ENCODE measurements at places on chromosomes 2 and 18.

- DNase-seq = no peak
Measured at GRCh38 chr2:28833740-28834470, 23.3 kb downstream of the SPDYA start.

GRCh38 chr2:165837122-165837521, 43.1 kb upstream of the GALNT3 start:
- no peak for DNase-seq

DNA sequence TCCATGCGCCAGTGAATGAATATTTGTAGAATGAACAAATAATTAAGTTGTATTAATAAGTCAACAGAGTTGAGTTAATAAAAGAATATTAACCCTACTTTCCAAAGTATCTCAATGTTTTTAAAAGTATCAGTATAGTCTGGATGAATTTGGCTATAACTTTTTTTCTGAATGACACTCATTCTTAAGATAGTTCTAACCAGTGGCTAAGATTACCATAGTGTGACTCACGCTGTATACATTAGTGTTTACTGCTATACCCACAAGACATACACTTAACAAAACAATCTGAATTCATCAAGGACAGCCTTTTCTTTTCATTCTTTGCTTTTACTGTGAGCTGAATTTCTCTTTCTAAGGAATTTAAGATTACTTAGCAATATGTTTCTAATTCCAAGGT, 77.0 kb upstream of the PDE1A start:
- DNase-seq = no peak

DNA sequence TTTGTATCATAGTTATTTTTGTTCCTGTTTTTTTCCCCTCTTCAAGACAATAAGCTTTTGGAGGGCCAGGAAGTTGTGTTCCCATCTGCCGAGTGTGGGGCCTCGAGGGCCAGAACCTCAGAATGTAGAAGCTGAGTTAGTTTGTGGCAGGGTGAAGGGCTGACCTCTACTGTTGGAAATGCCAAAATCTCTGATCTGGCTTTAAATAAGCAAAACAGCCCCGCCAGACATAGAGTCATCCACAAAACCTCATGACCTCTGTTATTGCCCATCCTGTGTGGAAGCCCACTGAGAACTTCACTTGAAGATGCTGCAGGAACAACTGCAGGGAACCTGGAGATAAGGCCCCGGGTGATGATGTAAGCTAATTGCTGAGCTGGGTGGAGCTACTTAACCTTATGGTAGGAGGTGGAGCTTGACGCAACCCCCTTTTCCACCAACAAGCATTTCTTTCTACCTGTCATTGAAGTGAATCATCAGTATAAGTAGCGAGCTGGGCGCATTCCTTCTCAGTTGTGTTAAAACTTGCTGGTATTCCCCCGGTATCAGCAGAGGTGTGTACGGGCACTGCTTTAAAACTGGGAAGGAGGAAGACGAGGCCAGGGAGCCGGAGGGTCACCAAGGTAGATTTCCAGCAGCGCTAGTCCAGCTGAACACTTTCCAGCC, 177.2 kb downstream of the NEDD4L start:
- no peak for DNase-seq

- no peak for DNase-seq
Measured at GRCh38 chr18:70256184-70256583, 32.7 kb upstream of the SOCS6 start.

- no peak for DNase-seq
Measured at GRCh38 chr18:36464126-36464651, 166.7 kb downstream of the FHOD3 start.

- no peak for DNase-seq
Measured at GRCh38 chr2:126686841-126687485, 31.0 kb downstream of the GYPC start.

DNA sequence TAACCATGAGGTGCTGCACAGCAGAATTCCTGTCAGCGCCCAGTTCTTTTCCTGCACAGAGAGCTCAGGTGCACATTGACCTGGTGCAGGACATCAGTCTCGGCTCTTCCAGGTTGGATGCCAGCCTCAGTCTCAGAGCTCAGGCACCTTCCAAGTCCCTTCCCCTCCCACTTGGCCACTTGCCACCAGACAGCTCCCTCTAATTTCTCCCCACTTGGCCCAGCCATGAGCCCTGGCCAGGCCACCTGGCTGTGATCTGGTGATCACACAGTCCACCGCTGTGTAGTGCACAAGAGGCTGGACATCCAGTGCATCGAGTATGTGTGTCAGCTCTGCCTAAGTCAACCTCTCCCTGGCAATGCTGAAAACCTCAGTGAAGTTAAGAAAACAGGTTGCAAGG, 336.6 kb upstream of the MYT1L start:
- DNase-seq = no peak

GRCh38 chr2:118340103-118340502, 251.8 kb downstream of the INSIG2 start:
- DNase-seq = no peak

DNA sequence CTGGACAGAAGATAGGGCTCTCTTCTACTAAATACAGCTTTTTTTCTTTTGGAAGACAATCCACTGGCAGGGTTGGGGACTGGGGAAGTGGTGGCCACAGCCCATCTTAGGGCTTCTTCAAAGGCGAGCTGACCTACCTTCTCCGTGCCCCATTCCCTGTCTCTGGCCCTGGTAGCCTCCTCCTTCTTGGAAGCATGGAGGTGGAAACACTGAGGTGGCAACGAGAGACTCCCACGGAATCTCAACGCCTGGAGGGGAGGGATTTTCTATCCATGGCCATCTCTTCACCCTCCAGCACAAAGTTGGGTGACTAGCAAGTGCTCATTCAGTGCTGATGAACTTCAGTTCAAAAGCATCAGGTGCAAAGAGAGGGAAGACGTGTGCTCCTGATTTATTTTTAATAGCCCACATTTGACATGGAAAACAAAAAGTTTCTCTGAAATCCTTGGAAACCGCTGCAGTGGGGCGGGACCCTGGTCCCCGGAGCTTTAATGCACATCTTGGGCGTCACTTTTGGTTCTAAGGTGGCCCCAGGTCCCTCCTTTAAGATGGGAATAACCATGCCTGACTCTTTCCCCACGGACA, 633 bp upstream of the ARMC9 start:
- DNase-seq = no peak

- no peak for DNase-seq
Measured at GRCh38 chr2:1049691-1050090, 99.0 kb downstream of the SNTG2 start.

GRCh38 chr18:12442946-12443345, 35.2 kb downstream of the PRELID3A start:
- no peak for DNase-seq

- DNase-seq = no peak
Measured at GRCh38 chr18:11533942-11534496, 75.4 kb upstream of the SLC35G4 start.

DNA sequence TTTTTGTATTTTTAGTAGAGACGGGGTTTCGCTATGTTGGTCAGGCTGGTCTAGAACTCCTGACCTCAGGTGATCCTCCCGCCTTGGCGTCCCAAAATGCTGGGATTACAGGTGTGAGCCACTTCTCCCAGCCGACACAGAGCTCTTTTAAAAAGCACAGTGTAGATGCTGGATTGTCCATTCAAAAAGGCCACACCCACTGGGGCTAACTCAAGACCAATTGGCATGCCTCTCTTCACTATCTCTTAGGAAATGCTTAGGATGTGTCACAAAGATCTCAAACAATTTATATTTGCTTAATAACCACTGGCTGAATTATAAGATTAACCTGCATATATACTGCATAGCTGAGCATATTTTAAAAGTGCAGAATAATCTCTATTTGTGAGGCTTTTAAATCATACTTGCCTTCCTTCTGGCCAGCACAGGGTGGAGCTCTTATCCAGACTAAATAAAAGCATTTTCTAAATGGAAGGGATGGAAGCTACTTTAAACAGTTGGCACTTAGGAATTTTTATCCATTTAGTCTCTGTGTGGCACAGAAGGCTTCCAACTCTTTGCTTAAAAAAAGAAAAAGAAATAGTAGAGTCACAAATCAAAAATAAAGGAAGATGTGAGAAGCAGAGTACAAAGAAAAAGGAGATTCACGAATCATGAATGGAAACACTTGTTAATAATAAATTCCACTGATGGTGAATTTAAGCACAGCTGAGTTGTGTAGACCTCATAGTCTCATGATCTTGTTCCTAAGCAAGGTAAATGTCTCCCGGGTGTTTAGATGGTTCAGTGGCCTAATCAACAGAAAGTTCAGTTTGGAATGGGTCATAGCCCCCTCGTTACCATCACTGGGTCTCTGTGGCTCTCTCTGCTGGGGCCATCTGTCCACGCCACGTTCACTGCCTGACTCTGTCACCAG, 22.4 kb downstream of the CRYGD start:
- no peak for DNase-seq

GRCh38 chr2:183093857-183094657, 15.5 kb downstream of the DUSP19 start:
- no peak for DNase-seq

DNA sequence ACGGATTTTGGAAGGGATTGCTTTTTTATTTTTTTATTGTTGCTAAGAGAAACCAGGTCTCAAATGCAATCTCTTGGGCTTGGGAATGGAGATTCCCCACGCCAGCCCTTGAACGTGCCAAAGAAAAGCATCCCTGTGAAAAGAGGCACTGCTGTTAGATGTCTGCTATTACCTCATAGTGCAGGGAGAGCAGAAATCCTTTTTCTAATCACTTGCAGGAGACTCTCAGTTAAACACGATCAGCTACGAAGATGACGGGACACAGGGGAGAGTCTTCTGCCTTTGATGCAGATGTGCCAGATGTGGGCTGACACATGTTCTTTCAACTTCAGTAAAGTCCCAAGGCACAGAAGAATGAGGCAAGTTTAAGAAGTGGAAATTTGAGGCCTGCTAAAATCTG, 381.6 kb upstream of the TRIB2 start:
- DNase-seq = no peak

- DNase-seq = no peak
Measured at GRCh38 chr2:128746356-128746755, 427.7 kb upstream of the HS6ST1 start.

DNA sequence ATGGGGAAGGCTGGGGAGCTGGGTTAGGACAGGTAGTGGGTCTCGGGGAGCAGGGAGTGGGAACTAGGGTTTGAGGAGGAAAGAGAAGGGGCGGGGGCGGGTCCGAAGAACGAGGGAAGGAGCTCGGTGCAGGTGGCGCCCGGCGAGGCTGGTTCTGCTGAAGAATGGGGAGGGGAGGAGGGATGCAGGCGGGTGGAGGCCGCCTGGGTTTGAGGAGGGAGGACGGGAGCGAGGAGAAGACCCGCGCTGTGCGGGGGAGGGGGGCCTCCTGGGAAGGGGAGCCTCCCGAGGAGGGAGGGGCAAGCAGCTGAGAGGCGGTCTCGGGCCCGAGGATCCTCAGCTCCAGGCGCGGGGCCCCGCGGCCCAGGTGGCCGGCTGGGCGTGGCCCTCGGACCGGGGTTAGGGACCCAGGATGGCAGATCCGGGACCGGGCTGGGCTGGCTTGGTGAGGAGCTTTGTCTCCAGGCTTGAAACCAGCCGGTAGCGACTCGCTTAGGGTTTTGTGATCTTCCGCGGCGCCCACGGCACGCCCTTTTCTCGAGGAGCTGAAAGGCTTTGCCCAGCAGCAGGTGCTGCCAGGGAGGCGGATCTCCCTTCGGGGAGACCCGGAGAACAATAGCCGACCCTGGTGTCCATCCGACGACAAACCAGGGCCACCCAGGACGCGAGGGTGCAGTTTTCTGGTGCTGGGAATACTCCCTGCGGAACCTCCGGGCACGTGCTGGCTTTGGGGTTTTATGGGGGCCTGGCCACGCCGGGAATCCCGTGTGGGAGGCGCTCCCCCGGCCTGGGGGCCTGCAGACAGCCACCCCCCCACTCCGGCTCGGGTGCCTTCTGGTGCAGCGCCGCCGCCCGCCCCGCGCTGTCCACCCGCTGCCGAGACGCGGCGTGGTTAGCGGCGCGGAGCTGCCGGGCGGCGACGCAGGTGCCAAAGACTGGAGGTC, 1.4 kb downstream of the DPYSL5 start:
- DNase-seq = no peak

GRCh38 chr2:35035883-35036282, 1319.7 kb upstream of the CRIM1 start:
- no peak for DNase-seq

GRCh38 chr18:27860011-27860410, 316.9 kb downstream of the CDH2 start:
- no peak for DNase-seq

GRCh38 chr2:7023542-7023941, 106.3 kb downstream of the RNF144A start:
- no peak for DNase-seq

GRCh38 chr2:72137498-72138010, 10.1 kb downstream of the CYP26B1 start:
- no peak for DNase-seq

DNA sequence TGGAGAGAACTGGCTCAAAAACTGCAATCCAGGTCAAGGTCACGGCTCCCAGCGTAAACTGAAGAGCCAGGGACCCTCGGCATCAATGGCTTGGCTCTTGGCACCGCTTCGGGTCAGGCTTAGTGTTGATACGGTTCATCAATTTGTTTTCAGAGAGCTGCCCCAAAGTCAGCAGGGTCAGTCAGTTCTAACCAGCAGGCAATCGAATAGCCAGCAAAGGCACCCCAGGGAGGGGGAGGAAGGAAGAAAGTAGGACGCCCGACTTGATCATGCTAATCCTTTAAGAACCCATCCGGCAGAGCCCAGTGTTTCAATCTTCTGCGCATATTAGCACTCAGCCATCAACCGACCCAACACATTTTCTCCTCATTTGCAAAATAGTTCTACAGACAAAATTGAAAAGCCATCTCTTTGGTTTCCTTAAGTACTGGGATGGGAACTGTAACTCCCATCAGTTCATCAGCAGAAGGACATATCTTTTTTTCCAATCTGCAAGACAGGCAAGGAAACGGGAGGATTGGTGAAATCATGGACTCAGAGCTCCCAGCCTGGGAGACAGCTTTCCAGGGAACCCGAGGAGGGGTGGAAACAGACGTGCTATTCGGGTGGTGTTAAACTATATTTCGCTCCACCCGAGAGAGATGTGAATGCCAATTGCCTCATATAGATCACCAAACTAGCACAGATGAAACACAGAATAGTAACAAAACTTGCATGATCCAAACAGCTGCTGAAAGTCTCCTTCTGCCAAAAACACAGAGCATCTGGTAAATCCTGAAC, 40.7 kb upstream of the CABLES1 start:
- DNase-seq = no peak

DNA sequence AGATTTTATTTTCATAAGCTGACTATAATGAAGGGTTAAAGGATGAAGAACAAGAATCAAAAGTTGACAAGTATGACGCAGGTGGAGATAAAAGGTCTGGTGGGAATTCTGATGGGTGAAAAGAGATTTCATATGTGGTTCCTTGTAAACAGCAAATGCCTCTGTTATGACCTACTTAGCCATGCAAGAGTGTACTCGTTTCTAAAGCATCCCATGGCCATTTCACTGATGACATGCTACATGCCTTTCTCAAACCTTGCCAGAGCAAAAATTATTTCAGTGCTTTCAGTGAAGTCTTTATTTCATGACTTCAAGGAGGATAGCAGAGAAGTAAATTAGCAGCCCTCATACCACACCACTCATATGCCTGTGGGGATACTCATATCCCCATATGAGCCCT, 71.7 kb downstream of the FEZ2 start:
- DNase-seq = no peak
